ENCODE measurements at places on chromosomes 1 and 21.

DNA sequence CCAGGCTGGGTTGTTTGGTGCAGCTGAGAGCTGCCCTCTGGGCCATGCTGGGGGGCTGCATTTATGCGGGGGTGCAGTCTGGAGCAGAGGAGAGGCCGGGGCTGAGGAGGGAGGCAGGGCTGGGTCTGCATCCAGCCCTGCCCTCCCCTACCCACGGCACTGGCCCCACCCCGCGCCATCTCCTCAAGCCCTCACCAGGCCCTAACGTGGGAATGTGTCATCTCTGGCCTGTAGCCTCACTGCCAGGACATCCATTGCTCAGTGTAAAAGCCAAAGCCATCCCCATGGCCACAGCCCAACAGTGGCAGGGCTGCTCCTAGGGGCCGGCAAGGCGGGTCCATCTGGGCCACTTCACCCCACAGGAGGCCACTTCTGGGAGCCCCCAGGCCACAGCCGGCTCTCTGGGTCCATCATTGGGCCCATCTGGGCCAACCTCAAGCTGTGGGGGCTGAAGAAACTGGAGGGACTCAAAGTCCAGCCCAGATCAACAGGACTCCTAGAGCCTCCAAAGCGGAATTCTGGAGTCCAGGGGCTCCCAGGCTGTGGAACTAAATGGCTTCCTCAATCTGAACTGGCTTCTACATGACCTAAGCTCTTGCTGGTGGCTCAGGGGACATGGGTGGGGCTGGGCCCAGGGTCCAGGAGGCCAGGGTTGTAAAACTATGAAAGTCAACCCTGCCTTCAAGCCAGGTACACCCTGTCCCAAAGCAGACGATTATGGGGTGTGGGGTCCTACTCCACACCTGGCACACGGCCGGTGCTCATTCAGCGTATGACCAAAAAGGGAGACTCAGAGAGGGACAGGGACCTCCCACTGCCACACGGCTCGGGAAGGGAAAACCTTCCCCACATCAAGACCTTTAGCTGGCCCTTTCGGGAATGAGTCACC, 32.6 kb downstream of the RUNX3 start:
- no peak for DNase-seq

GRCh38 chr1:83815330-83815729, 183.6 kb downstream of the TTLL7 start:
- DNase-seq: peak; percentile 44

GRCh38 chr1:69706473-69706872, 138.8 kb downstream of the LRRC7 start:
- DNase-seq: no peak

DNA sequence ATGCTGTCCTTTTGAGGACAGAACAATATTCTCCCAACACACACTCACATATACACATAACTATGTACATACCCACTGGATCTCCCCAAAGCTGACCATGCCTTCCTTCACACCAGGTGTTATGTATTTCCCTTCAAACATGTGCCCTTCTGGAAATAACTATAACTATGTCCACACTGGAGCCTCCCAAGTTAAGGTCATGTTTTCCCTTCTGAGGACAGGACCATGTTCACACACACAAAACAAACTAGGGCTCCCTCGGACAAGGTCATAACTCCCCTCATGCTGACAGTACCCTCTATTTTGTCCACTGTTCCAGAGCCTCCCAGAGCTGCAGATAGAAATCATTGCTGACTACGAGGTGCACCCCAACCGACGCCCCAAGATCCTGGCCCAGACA, 7.8 kb downstream of the MMACHC start:
- DNase-seq: no peak

DNA sequence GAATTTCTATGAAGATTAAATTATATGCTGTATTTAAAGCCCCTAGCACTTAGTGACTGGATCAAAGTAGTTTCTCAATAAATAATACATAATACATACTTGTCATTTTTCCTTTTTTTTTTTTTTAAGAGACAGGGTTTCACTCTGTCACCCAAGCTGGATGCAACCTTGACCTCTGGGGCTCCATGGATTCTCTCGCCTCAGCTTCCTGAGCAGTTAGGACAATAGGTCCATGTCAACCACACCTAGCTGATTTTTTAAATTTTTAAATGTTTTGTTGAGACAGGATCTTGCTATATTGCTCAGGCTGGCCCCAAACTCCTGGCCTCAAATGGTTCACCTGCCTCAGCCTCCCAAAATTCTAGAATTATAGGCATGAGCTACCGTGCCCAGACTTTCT, 5.9 kb downstream of the ACADM start:
- DNase-seq: no peak

- DNase-seq: peak; percentile 63
Observed at GRCh38 chr21:16279731-16280581, 550.2 kb downstream of the USP25 start.

DNA sequence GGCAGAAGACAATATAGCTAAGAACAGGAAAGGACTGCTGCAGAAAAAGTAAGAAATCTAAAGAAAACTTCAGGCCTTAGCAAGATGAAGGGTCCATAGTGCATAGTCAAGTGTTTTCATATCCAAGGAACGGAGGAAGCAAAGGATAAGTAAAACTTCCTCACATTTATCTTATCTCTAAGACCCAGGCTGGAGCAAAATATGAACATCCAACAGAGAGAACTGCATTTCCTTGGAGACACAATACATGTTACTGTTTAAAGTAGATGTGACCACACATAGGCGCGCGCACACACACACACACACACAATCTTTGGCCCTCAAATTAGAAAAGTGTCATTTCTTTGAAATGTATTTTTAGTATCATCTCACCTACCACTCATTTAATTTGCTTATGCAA, 66.7 kb downstream of the TTLL7 start:
- DNase-seq: no peak

DNA sequence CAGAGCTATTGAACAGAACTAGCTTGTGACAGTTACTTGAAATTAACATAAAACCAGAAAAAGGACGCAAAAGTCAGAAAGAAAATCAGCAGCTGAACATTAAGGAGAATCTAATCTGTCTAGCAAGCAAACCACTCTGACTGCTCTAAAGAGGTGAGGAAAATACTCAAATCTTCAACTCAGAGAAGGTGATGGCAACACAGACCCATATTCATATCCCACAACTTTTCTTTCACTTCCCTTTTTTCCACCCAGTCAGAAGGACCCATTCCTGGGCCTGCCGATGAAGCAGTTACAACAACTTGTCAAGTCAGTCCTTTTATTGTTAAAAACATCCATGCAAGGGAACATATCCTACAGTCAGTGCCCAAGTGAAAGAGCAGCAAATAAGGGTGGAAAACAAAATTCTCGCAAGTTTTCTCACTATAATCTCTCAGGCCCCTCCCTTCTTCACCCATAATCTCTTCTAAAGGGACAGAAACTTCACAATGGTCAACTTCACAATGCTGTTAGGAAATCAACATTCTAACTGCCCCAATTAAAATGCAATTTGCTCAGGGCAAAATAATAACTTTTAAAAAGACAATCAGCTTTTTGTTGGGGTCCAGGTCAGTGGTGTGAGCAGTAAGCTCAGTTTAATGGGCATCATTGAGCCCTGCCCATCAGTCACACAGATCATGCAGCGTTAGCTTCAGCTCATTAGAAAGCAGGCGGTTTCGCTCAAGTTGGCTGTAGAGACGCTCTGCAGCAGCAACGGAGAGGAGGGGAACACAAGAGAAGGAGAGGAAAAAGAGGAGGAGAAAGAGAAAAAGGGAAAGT, 3.6 kb upstream of the NUP210L start:
- DNase-seq: no peak

GRCh38 chr1:180428782-180429695, 73.3 kb downstream of the ACBD6 start:
- no peak for DNase-seq

GRCh38 chr1:111542187-111542586, 38.8 kb upstream of the ADORA3 start:
- DNase-seq: no peak

All from cardiac fibroblast (primary cell).